ENCODE measurements at places on chromosomes 11 and 22.

DNA sequence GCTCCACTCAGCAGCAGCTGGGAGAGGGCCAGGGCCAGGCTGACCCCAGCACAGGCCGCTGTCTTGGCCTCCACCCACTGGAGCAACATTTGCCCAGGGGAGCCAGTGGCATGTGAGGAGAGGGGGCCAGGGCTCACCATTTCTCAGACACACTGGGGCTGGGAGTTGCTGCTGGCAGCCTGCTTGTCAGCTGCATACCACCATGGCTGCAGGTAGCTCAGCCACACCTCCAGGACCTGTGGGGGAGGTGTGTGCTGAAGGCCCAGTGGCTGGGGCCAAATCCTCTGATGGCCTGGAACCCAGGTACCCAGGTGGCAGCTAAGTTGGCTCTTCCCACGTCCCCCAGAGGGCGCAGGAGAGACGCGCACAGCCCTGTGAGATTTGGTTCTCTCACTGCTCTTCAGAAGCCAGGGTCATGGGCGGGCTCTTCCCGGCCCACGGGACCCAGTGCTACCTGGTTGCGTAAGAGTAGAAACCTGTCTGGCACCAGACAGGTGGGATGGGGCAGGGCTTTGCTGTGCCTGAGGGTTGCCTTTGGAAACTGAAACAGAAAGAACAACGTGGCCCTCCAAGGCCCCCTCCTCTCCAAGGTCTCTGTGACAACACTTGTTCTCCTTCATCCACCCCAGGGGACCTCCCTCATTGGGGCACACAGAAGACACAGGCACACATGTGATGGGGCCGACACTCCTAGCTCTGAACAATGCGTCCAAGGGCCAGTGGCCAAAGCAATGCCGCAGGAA lies 98.8 kb downstream of the MED15 start:
- DNase-seq: peak; percentile 82

GRCh38 chr11:95588821-95589220 lies 200.8 kb downstream of the FAM76B start:
- no peak for DNase-seq

DNA sequence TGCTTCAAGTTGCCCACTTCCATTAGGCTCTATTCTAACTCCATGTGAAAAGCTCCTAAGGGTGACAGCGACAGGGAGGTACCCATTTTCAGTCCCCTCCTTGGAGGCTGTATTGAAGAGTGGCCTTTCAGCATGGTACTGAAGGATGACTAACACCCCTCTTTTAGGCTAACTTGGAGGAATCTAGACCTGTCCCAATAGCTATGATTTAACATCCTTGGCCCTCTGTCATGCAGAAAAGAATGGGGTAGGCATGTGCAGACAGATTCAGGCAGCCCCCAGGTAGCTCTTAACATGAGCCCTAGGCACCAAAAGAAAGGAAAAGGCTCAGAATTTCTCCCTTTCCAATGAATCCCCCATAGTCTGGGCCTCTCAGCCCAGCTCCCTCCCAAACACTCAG lies 89.3 kb upstream of the AMOTL1 start:
- DNase-seq: peak; percentile 84

DNA sequence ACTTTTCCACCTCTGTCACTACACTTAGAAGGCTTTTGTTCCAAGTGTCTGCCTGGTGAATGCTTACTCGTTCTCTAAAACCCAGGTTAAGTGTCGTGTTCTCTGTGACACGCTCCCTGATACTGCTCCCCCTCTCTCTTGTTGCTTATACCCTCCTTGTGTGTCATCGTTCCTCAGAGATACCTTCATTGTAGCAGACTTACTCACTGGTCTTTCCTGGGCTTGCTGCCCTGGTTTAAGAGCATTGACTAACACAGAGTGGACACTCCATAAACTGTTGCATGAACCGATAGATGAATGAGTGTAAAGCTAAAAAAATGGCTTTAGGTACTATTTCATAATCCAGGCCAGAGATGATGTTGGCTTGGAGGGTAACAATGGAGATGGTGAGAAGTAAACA lies 171.3 kb downstream of the GRIK4 start:
- peak; percentile 4 for DNase-seq

DNA sequence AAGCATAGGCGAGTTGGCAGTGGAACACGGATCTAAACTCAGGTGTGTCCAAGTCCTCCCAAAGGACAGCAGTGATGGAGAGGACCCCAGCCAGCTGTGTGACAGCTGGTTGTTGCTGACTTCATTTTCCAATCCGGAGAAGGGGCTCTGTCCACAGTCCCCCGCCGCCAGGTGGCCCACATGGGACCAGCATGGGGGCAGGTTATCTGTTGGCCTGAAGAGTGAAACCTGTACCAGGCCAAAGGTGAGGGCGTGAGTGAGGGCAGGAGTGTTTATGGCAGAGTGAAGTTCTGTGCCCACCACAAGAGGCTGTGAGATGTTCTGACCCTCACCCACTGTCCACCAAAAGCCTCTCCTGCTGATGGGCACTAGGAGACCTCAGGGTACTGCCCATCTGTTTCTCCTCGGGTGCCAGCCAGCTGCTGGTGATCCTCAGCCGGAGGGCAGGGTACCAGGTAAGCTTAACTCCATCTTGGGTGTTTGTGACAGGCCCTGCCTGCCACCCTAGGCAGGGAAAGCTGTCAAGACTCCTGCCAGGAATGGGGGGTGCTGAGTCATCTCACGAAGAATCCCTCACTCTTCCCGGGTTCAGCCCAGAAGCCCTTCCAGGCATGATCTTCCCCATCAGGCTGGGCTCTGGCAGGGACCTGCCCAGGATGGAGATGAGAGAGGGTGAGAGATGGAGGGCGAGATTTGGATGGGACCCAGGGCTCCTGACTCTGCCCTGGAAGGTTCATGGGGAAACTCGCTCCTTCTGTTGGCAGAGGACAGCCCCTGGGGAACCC lies 15.5 kb upstream of the TAB1 start:
- peak; percentile 21 for DNase-seq

GRCh38 chr22:21641417-21641788 lies 699 bp upstream of the SDF2L1 start:
- peak; percentile 44 for DNase-seq

DNA sequence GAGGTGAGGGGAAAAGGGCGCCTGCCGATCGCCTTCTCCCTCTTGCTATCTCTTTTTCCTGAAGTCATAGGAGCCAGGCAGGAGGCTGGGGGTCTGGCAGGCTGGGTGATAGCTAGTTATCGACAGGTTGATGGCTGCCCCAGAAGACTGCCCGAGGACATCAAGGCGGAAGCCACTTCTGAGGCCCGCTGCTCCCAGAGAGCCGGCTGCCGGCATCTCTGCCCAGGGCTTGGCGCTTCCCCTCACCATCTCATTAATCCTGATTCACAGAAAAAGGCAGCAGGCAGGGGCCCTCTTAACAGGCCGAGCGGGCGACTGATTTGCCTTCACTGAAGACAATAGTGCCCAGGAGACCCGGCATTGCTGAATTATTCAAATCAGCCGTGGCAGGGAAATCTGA lies 124.2 kb downstream of the MIAT start:
- DNase-seq: no peak

GRCh38 chr22:39349506-39349966 lies 255 bp upstream of the SYNGR1 start:
- no peak for DNase-seq

DNA sequence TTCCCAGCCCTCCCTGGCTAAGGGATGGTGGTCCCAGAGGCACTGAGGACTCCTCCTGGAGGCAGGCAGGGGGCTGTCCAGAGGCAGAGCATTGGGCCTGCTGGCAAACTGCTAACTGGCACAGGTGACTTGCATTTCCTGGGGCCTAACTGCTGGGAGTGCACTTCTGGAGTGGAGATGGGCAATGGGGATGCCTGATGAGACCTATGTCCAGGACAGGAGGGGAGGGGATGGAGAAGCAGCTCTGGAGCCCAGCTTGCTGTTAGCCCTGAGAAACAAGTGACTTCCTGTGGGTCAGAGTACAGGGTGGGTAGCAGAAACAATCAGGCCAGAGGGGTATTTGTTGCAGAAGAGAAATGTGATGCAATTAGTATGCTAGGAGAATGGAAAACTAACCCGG lies 253.2 kb downstream of the ST3GAL4 start:
- DNase-seq: no peak

GRCh38 chr11:102794382-102794781 lies 3.6 kb downstream of the MMP1 start:
- peak; percentile 35 for DNase-seq

- peak; percentile 36 for DNase-seq
Measured at GRCh38 chr11:19160847-19161246, 40.9 kb downstream of the CSRP3 start.

GRCh38 chr11:5282628-5283027 lies 12.9 kb upstream of the HBE1 start:
- DNase-seq: no peak

DNA sequence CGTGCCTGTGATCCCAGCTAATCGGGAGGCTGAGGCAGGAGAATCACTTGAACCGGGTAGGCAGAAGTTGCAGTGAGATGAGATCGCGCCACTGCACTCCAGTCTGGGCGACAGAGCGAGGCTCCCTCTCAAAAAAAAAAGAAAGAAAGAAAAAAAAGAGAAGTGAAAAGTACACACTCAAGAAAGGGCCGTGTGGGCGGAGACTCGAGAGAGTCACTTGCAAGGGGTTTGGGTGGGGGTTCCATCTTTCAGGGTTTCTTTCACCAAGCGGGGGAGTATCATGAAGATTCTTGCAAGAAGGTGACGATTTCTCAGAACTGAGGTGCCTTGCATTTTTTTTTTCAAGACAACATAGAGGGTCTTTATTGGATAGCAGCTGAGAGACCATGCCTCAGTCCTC lies 4.0 kb upstream of the IFITM5 start:
- DNase-seq: no peak

- peak; percentile 34 for DNase-seq
Measured at GRCh38 chr22:50326956-50327710, at the start of gene DENND6B. Gene DENND6B (minus strand): TSS chr22:50327012. CDS start chr22:50326988, 24 bp downstream.

- no peak for DNase-seq
Measured at GRCh38 chr22:41823797-41824196, 9.1 kb upstream of the SREBF2 start.

- no peak for DNase-seq
Measured at GRCh38 chr11:14861680-14862079, 30.4 kb downstream of the CYP2R1 start.

DNA sequence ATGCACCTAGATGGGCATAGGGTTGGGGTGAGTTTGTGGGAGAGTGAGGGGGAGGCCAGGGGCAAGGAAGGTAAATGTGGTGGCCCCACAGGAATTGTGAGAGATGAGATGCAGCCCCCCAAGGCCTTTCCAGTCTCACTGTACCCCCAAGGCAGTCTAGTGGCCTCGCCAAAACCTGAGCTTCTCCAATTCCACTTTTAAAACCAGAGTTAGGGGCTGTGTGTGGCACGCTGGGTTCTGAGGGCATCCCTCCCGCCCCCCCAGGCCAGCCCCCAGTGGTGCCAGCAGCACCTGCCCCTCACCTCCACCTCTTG lies 40.4 kb downstream of the KCNC1 start:
- DNase-seq: no peak

GRCh38 chr11:122337241-122337640 lies 221.2 kb upstream of the BLID start:
- no peak for DNase-seq

GRCh38 chr11:107593951-107594350 lies 3.0 kb downstream of the ELMOD1 start:
- DNase-seq: no peak

DNA sequence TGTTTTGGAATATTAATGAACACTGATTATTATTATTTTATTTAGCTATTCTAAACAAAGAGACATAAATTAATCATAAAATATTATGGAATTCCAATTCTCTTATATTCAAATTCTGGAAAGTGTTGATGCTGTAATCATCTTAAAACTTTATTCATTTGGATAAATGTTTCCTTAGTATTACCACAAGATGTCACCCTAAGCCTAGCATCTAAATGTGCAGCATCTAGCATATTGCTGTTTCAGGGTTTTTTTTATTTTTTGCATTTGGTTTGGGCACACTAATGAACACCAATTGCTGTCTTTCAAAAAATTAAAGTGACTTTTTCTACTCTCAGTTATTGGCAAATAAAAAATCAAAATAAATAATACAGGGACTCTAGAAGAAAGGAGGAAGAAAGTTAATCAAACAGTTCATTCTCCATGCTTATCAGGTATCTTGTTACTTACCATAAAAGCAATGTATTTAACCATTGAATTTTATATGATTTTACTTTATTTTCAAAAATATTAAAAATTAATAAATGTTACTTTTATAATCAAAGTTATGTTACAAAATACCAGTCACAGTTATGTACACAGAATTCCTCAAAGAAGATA lies 31.8 kb downstream of the DLG2 start:
- peak; percentile 50 for DNase-seq

DNA sequence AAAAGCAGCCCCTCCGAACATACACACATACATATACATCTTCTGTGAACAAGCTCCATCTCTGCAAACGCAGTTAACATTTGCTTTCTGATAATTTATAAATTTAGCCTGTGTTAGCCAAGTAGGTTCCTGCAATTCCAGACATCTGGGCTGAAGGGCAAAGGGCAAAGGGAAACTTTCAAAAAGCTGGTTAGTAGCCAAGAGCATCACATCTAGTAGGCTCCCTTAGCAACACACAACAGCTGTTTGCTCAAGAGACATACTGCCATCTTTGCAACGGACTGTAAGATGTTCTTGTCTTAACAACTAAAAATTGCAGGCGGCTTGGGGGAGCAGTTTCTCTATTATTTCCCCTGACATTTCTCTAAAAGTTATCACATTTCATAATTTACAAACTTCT lies 134.9 kb downstream of the RBFOX2 start:
- no peak for DNase-seq

DNA sequence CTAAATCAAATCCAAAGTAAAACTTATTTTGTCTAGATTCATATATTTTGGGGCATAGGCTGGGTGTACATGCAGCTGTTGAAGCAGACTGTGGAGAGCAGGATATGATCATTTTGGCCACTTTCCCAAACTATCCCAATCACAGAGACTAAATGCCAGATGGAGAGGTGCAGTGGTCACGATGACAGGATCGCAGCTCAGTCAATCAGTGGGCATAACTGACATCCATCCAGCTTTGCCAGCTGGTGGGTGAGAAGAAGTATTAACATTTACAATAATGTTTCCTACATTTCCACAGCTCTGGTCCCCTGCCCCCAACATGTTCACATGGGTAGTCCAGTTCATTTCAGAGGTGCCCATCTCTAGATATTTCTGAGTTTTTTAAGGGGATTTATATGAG lies 255.5 kb upstream of the SESN3 start:
- no peak for DNase-seq

DNA sequence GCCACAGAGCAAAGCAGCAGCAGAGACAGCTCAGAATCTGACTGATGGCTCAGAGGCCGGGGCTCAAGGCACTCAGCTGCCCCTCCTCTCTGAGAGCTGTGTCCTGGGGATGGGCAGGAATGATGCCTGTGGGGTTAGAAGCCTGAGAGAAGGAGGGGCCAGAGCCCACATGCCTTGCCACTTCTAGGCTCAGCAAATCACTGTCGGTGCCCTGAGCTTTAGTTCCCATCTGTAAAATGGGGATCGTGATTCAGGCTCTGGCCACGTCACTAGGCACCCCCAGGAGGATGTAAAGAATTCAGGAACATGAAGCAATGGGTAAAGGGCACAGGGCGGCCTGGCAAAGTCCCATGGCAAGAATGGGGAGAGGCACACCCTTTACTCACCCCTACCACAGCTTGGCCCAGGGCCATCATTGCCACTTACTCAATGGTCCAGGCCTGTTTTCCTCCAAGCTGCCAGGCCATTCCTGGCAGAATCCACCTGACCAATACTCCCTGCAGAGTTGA lies 3.4 kb upstream of the CDC42EP2 start:
- DNase-seq: peak; percentile 66
